ENCODE measurements at places on chromosomes 7 and 10.
A peak's percentile ranks its signal among the peaks of the same experiment; 100 is the strongest.

DNA sequence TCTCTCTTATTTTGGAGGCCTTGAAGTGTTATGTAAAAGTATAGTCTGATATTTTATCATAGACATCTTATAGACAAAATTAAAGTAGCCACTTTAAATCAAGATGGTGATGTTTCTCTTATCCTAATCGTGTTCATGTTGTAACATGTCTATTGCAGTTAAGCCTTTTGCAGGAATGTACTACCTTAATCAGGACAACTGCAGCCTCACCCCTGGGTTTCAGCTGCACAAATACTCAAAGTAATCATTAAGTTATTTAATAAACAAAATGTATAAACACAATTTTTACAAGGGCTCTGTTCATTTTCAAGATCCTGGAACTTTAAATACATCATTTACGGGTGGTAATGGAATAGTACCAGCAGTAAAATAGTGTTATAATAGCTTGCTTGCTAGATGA is 14.4 kb upstream of the KIF5B start:
- DNase-seq = no peak

DNA sequence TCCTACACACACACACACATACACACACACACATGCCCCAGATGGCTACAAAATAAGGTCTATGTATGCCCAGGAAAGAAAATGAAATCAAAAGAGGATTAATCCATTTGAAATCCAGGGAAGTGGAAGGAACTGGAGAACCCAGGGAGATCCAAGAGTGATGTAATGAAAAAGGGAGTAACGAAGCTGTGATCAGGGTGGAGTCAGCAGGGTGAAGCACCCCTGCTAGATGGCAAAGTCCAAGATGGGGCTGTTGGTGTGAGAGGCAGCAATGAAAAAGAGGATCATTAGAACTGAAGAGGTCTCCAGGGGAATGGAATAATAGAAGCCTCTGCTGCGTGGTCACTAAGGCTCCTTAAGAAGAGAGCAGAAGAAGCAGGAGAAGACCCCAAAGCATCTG is 43.6 kb upstream of the IL6 start:
- DNase-seq = no peak

- peak; percentile 53 for DNase-seq
Measured at GRCh38 chr7:149310113-149310836, 48.3 kb downstream of the ZNF783 start.

DNA sequence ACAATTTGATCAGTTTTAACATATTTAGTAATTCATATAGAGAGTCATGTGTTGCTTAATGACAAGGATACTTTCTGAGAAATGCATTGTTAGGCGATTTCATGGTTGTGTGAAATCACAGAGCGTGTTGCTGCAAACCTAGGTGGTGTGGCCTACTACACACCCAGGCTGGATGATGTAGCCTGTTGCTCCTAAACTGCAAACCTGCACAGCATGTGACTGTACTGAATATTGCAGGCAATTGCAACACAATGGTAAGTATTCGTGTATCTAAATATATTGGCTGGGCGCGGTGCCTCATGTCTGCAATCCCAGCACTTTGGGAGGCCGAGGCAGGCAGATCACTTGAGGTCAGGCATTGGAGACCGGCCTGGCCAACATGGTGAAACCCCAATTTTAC is 73.7 kb upstream of the BAIAP2L1 start:
- no peak for DNase-seq

- no peak for DNase-seq
Measured at GRCh38 chr10:7306147-7306546, 104.7 kb downstream of the SFMBT2 start.

GRCh38 chr7:150688630-150689029 is 3.1 kb downstream of the GIMAP2 start:
- DNase-seq = no peak

DNA sequence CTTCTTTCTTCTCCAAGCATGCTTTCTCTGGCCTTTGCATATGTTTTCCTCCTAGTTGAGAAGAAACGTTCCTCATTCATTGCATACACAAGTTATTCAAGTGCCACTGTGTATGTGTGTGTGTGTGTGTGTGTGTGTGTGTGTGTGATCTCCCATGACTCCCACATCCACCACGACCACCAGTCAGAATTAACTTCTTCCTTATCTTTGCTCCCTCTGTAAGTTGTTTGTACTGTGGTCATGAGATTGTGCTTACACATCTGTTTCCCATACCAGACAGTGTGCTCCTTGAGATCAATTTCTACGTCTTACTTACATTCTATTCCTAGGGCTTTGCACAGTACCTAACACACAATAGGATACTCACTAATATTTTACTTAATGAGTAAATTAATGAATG is 22.4 kb upstream of the FAM13C start:
- DNase-seq = no peak

- no peak for DNase-seq
Measured at GRCh38 chr7:2289111-2289586, 25.1 kb downstream of the SNX8 start.

DNA sequence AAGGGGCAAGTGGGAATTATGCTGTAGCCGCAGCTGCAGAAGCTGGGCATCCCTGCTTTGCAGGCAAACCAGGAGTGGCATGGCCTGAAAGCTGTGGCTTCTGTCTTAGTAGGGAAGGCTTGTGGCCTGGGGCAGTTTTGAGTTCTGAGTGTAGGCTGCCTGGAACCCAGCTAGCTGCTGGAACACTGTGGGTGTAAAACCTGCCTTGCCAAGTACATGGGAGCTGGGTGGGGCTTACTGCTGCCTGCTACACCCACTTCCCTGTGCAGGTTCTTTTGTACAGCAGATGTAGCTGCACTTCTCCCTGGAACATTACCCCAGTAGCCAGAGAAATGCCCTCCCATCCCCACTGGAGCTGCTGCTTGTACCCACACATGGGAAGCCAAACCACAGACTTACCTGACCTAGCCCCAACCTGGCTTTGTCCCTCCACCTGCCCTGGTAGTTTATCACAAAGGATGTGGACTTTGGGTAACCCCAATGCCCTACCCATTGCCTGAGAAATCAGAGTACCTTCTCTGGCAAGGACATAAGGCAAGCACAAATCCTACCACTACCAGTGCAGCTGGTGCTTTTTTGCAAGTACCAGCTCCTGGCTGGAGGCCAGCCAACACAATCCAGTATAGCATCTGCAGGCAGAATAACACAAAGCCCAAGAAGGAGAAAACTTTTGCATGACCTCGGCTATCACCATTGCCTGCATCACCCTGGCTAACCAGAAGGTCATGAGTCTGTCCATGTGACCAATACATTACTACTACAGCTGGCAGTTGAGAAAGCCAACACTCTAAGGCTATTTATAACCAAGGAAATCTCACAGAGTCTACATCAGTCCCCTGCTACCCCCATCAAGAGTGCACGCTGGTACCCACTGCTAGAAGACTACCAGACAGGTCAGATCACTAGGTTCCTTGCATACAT is 26.5 kb upstream of the PPP1R3A start:
- no peak for DNase-seq

- no peak for DNase-seq
Measured at GRCh38 chr7:28180364-28181147, at the start of gene JAZF1. JAZF1 (minus strand) TSS chr7:28180795.

- DNase-seq = no peak
Measured at GRCh38 chr10:4333459-4333894, 492.5 kb upstream of the AKR1E2 start.

GRCh38 chr10:101840741-101841453 is 2.7 kb downstream of the KCNIP2 start:
- peak; percentile 62 for DNase-seq

Measured in HepG2 (cell line).